CD4-positive, alpha-beta T cell treated with Interferon alpha-2 for 1 hour (primary cell): ENCODE measurements at places on chromosomes 2 and 18.

DNA sequence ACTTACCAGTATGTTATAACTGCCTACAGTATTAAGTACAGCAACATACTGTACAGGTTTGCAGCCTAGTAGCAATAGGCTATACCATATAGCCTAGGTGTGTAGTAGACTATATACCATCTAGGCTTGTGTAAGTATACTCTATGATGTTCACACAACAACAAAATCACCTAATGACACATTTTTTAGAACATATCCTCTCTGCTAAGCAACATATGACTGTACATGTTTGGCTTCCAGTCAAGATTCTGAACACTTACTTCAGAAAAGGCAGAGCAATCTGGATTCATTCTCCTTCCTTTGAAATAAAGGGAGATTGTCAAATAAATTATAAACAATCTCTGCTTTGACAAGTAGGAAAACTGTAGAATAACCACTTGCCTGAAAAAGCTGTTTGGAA is 81.8 kb downstream of the EXOC6B start:
- DNase-seq = no peak

DNA sequence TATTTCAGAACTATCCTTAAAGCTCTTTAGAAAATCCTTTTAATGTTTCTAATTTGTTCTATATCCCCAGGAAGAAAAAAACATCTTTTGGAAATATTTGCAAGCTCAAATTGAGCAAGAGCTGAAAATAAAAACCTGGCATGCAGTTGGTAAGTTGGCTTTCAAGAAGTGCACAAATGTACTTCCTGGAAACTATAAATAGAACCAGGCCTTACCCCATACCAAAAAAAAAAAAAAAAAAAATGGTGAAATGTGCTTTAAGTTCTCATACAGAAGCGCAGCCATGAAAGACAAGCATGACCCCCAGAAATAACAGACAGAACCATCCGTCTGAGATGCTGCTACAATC is 178.5 kb downstream of the HDAC4 start:
- DNase-seq = no peak

DNA sequence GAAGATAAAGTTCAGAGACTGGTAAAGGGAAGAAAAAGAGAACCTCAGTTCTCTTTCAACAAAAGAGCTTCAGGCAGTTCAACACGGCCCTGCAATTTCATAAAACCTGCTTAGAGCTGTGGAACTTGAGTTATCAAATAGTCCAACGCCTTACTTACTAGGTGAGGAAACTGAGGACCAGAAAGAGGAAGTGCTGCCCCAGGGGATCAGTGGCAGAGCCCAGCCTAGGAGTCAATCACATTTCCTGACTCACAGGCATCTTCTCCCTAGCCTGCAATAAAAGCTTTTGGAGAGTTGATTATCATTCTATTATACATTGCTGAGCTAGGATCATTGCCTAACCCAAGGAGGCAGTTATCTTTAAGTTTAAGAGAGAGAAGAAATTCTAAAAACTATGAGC is 77.4 kb downstream of the TXNL1 start:
- no peak for DNase-seq

- DNase-seq = no peak
These were observed 10.5 kb downstream of the SLC66A2 start for GRCh38 chr18:79940814-79941472.

DNA sequence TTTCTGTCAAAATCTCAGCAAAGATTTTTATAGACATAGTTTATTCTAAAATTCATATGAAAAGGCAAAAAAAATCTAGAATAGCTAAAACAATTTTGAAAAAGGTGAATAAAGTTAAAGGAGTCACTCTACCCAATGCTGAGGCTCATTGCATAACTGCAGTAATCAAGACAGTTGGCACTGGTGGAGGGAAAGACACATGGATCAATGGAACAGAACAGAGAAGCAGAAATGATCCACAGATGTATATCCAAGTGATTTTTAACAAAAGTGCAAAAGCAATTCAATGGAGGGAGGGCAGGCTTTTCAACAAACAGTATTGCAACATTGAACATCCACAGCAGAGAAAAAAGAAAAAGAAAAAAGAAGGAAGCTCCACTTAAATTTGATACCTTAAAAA is 162.8 kb downstream of the RBM43 start:
- DNase-seq = no peak

DNA sequence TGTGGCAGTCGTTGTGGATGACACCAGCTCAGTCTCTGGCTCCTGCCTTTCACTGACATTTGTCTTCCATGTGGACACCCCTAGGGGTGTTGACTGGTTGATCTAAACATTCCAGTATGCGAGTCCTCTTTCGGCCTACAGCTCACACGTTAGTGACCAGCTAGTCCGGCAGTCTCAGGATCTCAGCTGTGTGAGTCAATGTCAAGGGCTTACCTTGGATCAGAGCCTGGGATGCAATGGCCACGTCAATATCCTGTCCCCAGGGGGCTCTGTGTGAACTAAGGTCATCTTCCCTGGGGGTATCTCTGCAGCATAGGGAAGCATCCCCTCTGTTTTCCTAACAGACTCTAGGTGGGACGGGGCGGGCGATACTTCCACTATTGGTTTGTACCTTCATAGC is 35.1 kb upstream of the YWHAQ start:
- no peak for DNase-seq

DNA sequence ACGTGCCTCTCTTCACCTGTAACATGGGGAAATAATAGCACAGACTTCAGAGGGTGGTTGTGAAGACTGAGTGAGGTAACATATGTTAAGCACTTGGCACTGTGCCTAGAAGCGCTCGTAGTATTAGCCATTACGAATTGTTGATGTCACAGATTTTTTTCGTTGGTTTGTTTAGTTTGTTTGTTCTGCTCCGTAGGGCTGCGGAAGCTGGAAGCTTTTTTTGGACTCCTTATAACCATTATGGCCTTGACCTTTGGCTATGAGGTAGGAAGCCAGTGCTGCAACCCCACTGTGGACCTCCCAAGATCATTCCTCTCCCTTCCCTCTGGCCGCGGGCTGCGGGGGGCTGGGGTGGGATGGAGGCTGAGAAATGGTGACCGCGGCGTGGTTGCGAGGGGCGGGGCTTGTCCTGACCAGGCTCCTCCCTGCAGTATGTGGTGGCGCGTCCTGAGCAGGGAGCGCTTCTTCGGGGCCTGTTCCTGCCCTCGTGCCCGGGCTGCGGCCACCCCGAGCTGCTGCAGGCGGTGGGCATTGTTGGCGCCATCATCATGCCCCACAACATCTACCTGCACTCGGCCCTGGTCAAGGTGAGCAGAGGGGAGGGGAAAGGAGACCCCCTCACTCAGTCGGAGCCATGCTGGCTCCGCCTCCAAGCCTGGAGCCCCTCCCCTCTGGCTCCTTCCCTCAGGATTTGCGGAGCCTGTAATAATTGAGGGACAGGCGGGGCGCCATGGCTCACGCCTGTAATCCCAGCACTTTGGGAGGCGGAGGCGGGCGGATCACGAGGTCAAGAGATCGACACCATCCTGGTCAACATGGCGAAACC is 5.5 kb downstream of the SLC11A1 start:
- DNase-seq = peak; percentile 37

- no peak for DNase-seq
These were observed 193.1 kb downstream of the SH3RF3 start for GRCh38 chr2:109322111-109322510.

DNA sequence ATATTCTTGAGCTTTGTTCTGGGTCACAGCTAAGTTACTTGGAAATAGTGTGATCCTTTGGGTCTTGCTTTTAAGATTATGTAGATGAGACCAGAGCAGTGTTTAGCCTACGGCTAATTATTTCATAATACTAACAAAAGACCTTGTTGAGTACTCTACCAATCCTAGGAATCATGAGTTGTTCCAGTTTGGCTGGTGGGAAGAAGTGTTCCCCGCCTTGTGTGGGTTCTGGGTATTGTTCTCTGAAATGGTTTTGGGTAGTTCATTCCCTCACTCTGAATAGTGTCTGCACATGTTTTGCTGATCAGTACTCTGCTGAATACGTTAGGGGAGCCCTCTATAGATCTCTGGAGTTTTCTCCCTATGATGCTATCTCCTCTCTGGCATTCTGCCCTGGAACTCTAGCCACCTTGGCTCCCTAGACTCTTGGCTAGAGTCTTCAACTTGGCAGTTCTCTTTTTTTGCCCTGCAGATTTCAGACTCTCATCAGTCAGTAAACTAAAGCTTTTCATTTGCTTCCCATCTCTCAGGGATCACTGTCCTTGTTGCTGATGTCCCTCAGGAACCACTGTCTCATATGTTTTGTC is 48.4 kb downstream of the NEMP2 start:
- DNase-seq = no peak

- peak; percentile 2 for DNase-seq
These were observed 173.8 kb upstream of the BCL2L11 start for GRCh38 chr2:110946902-110947301.

DNA sequence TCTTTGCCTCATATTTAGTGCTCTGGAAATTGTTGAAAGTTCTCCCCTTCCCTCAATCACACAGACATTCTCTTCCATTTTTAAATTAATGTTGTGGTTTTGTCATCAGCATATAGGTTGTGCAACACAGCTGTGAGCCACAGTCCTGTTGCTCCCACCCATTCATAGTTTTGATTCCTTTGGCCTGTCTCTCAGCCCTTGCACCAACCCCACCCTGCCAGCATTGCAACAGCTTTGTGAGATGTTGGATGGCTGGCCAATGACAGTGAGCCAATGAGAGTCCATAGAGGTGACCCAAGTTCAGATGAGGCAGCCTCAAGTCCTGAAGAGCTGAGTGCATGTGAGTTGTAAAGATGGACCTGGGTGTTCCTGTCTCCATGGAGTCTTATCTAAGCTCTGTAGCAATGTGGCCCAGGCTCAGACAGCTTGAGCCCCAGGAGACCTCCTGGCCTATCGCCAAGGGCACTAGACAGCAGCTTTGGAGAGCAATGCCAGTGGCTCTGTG is 775.5 kb downstream of the RNF144A start:
- no peak for DNase-seq

- DNase-seq = no peak
These were observed 284.5 kb downstream of the SS18 start for GRCh38 chr18:25805939-25806338.

GRCh38 chr18:21997207-21998143 is 171.9 kb upstream of the GATA6 start:
- no peak for DNase-seq

DNA sequence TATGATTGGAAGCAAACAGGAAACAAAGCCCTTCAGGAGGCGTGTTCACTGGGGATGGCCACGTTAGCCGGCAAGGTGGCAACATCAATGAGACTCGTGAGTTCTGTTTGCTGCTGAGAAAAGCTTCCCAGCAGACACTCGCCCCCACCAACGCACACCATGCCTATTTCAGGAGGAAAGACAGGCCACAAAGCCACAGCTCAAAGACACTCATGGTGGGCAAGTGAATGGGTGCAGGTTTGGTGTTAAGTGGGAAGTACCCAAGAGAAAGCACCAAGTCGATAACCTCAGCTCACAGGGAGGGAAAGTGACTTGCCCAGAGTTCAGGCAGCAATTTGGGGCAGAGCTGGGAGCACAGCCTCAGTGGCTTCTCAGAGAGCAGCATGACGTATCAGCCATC is 10.5 kb upstream of the MTERF4 start:
- no peak for DNase-seq

- no peak for DNase-seq
These were observed 9.3 kb upstream of the SLC16A14 start for GRCh38 chr2:230077851-230078547.

GRCh38 chr2:15006667-15007066 is 374.1 kb downstream of the LRATD1 start:
- DNase-seq = no peak

DNA sequence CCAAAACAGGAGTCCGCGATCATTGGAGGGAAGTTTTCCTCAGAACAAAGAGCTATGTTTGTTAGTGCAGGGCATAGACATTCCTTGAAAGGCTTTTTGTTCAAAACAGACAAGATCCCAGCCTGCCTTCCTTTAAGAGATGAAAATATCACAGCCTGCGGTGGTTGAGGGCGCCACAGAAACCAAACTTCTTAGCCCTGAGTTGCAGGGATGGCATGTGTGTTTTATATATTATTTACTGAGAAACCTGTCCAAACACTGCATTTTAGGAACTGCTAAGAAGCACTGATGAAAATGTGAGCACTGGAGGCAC is 57.5 kb upstream of the TMEM178A start:
- no peak for DNase-seq

- DNase-seq = no peak
These were observed 98.4 kb downstream of the UPP2 start for GRCh38 chr2:158199928-158200650.

DNA sequence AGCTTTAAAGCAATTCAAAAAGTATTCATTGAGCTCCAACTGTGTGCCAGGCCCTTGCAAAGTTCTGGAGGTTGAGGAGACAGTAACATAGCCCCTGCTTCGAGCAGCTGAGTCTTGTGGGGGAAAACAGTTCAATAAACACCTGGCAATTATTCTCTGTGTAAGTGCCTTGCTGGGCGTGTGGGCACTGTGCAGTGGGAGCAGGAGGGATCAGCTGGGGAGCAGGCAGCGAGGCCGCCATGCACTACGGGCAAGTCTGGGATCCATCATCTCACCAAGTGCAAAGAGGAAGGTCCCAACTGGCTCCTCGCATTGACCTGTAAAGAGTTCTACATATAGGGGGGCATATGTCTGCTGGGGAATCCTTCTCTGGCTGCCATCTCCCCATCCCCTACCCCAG is 342.2 kb upstream of the HS6ST1 start:
- no peak for DNase-seq

GRCh38 chr2:162524192-162524591 is 180.3 kb downstream of the GCA start:
- no peak for DNase-seq

DNA sequence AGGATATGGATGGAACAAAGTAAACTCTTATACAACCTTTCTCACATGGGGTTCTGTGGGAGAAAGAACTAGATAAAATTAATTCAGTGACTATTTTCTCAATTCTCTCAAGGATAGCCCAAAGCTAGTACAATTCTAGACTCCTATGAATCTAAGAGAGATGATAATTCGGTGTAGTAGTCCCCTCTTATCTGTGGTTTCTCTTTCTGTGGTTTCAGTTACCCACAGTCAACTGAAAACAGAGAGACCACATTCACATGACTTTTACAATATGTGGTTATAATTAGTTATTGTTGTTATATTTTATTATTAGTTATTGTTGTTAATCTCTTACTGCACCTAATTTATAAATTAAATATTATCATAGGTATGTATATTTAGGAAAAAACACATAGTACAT is 53.5 kb upstream of the C2orf15 start:
- no peak for DNase-seq
